Esophagus mucosa (tissue), 1 donor: ENCODE measurements at places on chromosomes 6 and 20.

- ATAC-seq: no peak
Measured at GRCh38 chr20:50261471-50262212, 71.0 kb downstream of the CEBPB start.

GRCh38 chr6:2794171-2794730, 29.1 kb downstream of the WRNIP1 start:
- ATAC-seq: peak; percentile 55

- ATAC-seq: no peak
Measured at GRCh38 chr20:52383995-52384621, 192.5 kb upstream of the ZFP64 start.

- ATAC-seq: no peak
Measured at GRCh38 chr6:133956416-133957049, 3.5 kb downstream of the TBPL1 start.

GRCh38 chr6:157294654-157295053, 28.7 kb downstream of the TMEM242 start:
- ATAC-seq: no peak

GRCh38 chr6:109389650-109390274, 7.5 kb upstream of the CD164 start:
- ATAC-seq: no peak

DNA sequence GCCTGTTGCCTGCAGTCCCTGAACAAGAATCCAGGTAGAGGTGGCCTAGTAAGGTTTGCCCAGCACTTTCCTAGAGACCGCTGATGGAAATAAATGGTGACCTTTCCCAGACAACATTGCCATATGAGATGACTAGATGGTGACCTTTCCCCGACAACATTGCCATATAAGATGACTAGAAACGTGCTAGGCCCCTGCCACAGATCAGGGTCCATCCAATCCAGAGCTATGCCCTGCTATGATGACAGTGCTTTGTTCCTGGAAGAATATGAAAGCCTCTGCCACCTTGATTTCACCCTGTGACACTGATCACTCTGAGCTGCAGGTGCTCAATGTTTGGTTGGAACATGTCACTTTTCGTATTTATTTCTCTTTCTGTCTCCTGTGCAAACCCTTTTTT, 133.8 kb upstream of the SPTLC3 start:
- no peak for ATAC-seq
